ENCODE measurements at places on chromosomes 7 and 10.

DNA sequence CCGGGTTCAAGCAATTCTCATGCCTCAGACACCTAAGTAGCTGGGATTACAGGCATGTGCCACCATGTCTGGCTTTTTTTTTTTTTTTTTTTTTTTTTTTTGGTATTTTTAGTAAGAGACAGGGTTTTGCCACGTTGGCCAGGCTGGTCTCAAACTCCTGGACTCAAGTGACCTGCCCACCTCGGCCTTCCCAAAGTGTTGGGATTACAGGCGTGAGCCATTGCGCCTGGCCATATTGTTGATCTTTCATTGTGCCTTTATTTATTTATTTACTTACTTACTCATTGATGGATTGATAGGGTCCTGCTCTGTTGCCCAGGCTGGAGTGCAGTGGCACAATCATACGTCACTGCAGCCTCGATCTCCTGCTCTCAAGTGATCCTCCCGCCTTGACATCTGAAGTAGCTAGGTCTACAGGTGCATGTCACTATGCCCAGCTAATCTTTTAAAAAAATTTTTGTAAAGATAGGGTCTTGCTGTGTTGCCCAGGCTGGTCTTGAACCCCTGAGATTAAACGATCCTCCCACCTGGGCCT is 30.4 kb downstream of the SVIL start:
- DNase-seq: no peak

- DNase-seq: no peak
Measured at GRCh38 chr7:76023002-76023401, 24.8 kb downstream of the STYXL1 start.

GRCh38 chr10:109723305-109723704 is 200.0 kb downstream of the XPNPEP1 start:
- no peak for DNase-seq

DNA sequence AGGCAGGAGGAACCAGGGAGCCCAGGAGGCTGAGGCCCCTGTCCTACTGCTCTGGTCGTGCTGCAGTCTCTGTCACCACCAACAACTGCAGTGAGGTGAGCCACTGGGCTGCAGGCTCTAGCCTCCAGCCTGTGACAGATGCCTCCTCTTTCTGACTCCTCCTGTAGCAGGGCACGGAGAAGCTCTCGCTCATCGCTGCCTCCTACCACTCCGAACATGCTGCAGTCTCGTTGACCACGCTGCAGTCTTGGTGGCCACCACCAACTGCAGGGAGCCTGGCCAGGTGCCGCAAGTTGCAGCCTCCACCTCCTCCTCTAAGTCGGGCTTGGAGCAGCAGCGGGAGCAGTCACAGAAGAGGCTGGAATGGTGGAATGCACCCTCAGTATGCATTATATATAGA is 22.1 kb upstream of the VOPP1 start:
- no peak for DNase-seq

DNA sequence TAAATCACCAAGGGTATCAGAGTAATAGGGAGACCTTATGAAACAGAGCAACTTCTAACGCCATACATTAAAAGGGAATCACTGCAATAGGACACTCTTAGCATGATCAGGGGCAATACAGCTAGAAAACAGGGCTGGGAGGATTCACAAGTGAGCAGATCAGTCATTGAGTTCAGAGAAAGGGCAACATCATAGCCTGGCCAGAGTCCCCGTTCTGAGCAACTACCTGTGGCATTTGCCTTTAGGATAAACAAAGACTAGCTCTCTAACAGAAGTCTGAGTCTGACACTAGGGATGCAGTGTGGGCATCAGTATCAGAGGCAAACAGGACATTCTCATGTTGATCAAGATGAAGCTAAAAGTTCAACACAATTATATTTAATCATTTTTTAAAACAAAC is 297.9 kb downstream of the DGKB start:
- no peak for DNase-seq

GRCh38 chr10:43598446-43598845 is 7.8 kb upstream of the ZNF485 start:
- DNase-seq: no peak

GRCh38 chr10:35784751-35785150 is 142.7 kb upstream of the FZD8 start:
- no peak for DNase-seq

- no peak for DNase-seq
Measured at GRCh38 chr10:58590924-58591323, 78.3 kb downstream of the BICC1 start.

All from activated CD4-positive, alpha-beta T cell treated with anti-CD3 and anti-CD28 coated beads for 48 hours (primary cell).